ENCODE measurements at places on chromosomes 4 and X.

GRCh38 chr4:124932447-124932846 is 219.9 kb upstream of the ANKRD50 start:
- DNase-seq, result no peak

DNA sequence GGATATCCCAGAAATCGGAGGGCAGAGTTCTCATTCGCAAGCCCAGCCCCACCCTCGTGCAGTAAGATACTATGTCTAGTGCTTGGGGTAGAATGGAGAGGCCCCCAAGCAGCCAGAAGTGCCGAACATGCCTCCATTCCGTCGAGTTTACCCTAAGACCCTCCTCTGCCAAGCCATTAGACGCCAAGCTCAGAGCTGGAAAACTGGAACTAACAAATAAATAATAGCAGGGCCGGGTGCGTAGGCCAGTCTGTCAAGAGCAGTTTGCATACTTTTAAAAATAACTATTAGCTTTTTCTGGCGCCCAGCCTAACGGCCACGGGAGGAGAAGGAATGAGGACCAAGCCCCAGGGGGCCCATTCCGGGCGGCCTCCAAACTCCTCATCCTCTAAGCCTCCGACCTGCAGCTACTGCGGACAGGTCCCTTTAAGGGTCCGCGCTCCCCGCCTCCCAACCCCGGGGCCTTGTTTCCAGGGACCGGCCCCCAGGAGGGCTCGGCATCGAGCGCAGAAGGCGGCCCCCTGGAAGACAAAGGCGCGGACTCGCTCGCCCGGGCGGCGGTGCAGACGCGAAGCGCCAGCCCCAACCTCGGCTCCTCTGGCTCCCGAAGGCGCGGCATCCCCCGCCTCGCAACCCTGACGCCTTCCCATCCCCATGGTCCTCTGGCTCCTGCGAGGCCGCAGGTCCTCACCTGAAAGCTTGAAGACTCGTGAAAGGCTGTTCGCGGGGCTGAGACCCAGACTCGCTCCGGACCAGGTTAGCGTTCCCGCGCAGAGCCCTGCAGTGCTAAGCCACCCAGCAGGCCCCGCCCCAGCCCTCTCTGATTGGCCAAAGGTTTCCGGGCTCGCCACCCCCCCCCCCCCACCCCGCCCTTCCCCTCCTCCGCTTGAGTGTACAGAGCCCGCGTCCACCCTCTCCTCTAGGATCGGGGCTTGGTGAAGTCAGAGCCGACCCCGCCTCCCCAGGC is at the start of gene TMSB15A:
TSS of gene TMSB15A (minus strand) at position 765 of the 967 bp plus-strand sequence.
- DNase-seq, result peak; percentile 16

DNA sequence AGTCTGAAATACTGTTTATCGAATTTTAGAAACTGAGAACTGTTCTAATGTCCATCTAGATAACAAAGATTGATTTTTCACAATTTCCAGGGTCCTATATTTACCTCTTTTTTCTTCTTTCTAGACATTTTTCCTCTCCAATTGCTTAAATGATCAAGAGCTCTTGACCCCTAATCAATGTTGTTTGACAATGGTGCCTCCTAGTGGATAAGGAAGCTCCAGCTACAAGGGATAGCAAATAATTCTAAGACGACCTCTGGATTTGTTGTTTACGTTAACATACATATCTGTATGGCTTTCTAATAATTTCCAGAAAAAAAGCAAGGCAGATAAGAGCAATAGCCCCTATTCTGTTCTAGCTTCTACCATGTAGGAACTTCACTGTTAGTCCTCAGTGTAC is 35.8 kb downstream of the GPR82 start:
- DNase-seq, result no peak

- DNase-seq, result no peak
Measured at GRCh38 chr4:182306792-182307507, 63.7 kb downstream of the TENM3 start.

GRCh38 chrX:390459-390858 is 3.8 kb upstream of the PPP2R3B start:
- DNase-seq, result no peak

GRCh38 chr4:51999250-51999649 is 20.9 kb downstream of the LRRC66 start:
- no peak for DNase-seq

DNA sequence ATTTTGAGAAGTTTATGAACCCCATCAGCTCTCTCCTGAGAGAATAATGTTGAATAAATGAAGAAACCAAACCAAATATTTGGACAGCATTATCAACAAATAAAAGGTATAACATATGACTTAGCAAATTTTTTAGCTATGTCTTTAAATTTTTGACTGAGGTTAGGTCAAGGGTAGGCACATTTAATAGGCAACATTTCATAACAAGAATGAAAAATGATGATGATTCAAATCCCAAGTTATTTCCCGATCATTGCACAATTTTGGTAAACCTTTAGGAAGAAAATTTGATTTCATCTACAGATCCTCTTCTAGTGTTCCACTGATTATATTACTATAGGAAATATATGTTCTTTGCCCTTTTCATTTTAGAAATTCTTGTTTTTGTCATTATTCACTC is 123.7 kb upstream of the TLR3 start:
- DNase-seq, result no peak

GRCh38 chrX:50456712-50457484 is 13.7 kb downstream of the DGKK start:
- no peak for DNase-seq

DNA sequence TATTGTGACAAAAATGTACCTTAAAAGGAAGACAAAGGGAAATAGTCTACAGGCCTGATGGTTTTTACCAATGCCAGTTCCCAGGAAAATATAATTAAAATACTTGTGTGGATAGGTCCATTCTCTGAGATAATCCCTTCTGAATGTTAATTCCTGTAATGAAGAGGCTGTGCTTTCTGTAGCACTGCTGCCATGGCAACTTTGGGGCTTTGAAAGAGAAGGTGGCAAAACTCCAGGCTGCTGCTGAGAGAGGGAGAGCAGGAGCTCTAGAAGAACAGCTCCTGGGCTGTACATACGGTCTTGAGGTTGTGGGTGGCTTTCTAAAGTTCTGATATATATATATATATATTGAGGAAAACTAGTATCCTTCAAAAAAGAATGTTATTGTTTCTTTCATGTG is 125.4 kb downstream of the PDLIM5 start:
- no peak for DNase-seq

DNA sequence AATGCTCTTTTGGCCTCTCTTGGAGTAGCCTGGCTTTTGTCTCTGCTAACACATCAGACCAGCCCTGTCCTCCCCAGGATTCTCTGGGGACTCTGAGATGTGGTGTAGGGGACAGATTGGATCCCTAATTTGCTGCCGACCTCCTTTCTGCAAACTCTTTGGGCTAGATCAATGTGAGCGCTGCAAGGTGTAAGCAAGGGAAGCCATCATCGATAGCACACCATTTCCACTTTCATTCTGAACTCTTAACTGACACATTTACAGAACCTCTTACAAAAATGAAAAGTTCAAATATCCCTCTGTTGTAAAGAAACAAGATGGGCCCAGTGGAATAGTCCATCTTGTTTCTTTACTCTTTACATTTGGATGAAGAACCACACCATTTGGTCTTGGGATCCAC is 46.6 kb downstream of the PGRMC2 start:
- no peak for DNase-seq

DNA sequence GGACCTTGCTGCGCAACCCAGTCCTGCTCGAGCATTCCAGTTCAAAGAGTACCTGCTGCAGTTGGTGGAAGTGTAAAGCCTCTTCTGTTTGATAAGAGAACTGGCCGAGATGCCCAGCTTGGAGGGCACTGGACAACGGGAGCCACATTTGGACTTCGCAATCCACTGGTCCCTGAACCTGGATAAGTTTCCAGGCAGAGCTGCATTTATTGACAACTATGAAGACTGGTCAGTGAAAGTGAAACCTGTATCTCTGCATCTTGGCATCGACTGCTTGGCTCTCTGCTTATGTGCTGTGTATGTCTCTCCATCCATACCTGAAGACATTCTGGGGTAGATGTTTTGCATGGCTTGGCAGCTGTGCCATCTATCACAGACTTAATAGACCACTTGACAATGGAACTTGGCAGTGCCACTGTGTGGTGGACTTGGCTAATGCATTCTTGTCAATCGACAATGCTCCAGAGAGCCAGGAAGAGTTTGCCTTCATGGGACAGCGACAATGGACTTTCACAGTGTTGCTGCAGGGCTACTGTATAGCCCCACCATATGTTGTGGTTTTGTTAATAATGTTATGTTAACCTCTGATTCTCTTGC is 43.5 kb upstream of the ZBTB33 start:
- DNase-seq, result no peak

DNA sequence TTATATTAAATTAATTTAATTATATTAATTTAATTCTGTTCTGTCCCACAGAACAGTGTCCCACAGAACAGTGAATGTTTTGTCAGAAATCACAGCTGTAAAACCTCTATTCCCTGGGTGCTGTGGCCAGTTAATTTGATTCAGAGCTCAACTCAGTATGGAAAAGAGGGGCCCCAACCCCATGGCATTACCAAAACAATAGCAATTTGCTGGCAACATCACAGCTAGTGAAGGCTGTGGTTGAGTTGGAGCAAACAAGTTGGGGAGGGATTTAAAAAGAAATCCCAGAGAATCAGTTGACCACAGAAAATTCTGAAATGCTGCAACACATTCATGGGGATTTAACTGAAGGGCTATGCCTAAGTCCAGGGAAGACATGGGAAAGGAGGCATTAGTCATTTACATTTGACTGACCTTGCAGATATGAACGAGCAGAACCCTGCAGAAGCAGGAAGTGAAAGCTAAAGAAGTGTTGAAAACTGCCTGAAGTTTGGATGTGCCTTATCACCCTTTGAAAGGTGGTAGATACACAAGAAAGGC is 30.1 kb downstream of the PDHA2 start:
- no peak for DNase-seq

- DNase-seq, result no peak
Measured at GRCh38 chr4:16197876-16198665, 28.2 kb downstream of the TAPT1 start.

Measured in cerebellar nuclear complex (tissue), 1 donor.